Stimulated activated CD8-positive, alpha-beta memory T cell treated with anti-CD3 and anti-CD28 coated beads, Interleukin-12 subunit alpha, Interleukin-12 subunit beta, amount 100 ng/mL, for 4 hours (primary cell): ENCODE measurements at places on chromosomes 7 and 10.

DNA sequence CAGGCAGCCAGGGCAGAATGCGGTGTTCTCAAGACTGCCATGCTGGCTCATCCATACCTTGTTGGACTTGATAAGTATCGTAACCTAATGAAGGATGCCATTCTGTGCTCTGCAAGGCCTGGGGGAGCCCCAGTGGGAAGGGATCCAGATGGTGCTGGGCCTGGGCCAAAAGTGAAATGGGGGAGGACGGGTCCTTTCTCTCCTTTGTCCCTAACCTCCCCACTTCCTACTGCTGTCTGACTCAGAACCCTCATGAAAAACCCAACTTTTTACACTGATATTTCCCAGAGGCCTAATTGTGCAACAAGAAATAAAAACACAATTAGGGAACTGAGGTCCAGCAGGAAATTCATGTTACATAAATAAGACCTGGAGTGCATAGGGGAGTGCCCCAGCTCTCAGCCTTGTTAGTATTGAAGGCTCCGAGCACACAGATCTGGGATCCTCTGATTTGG lies 193.7 kb upstream of the SVIL start:
- DNase-seq = no peak

DNA sequence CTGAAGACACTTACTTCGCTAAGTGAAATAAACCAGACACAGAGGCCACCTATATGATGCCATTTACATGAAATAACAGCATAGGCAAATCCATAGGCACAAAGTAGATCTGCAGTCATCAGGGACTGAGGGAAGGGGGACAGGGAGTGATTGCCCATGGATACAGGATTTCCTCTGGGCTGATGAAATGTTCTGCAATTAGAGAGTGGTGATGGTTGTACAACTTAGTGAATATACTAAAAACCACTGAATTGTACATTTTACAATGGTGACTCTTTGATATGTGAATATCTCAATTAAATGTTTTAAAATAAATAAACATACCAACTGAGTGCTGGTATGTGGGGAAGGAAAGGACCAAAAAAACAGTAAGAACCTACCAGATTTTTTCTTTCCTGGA lies 20.4 kb downstream of the PPA1 start:
- no peak for DNase-seq

DNA sequence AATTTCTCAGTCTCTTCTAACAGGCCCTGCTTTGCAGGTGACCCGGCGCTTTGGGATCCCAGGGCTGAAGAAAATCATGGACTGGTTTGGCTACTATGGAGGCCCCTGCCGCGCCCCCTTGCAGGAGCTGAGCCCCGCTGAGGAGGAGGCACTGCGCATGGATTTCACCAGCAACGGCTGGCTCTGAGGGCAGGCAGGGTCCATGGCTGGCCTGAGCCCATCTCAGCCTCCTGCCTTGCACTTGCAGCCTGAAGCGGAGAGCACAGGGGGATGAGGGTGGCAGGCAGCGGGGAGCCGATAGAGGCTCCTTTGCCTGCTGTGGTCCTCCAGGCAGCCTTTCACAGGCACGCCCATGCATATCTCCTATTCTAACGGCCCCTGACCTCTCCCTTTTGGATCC lies 21.8 kb downstream of the MORN4 start:
- no peak for DNase-seq

- no peak for DNase-seq
Observed at GRCh38 chr10:99057936-99058690, 177.5 kb downstream of the HPSE2 start.

GRCh38 chr10:130806426-130806825 lies 505.1 kb downstream of the TCERG1L start:
- DNase-seq = no peak

- DNase-seq = no peak
Observed at GRCh38 chr10:17790651-17791050, 18.5 kb upstream of the MRC1 start.

GRCh38 chr10:16779384-16779915 lies 37.8 kb downstream of the RSU1 start:
- peak; percentile 19 for DNase-seq

GRCh38 chr10:96367470-96367869 lies 8.7 kb upstream of the OPALIN start:
- DNase-seq = no peak

DNA sequence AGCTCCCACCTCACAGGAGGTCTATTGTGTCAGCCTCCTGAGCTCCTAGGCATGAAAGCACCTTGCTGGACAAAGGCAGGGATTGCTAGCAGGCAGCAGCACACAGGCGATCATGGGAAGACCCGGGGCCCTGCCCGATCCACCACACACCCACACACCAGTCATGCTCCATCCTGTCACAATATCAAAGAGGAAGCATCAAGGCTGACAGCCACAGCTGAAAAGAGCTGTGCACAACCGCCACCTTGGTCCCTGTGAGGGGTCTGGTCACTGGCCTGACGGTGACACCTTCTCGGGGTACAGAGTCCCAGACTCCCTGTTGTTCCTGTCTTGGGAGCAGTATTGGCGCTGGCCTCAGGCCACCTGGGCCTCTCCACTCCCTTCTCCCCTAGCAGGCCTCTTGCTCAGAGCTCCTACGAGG lies 89.7 kb upstream of the RET start:
- DNase-seq = no peak

- no peak for DNase-seq
Observed at GRCh38 chr10:131963811-131964210, 17.9 kb downstream of the BNIP3 start.

DNA sequence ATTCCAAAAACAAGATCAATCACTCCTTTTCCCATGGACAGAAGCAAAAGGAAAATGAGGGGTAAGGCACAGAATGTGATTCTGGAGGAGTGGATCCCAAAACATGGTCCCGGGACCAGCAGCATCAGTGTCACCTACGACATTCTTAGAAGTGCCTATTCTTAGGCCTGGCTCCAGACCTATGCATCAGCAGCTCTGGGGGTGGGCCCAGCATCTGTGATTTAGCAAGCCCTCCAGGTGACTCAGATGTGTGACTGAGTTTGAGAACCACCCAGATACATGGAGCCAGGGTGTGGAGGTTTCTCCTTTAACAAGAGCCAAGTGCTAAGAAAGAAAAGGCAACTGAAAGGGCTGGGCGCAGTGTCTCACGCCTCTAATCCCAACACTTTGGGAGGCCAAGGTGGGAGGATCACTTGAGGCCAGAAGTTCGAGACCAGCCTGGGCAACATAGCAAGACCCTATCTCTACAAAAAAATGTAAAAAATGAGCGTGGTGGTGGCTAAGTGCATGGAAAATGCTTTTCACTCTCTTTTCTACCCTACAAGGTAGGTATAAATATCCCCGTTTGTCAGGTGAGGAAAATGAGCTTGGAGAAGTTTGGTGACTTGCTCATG lies 17.1 kb upstream of the ARPC1A start:
- DNase-seq = no peak

DNA sequence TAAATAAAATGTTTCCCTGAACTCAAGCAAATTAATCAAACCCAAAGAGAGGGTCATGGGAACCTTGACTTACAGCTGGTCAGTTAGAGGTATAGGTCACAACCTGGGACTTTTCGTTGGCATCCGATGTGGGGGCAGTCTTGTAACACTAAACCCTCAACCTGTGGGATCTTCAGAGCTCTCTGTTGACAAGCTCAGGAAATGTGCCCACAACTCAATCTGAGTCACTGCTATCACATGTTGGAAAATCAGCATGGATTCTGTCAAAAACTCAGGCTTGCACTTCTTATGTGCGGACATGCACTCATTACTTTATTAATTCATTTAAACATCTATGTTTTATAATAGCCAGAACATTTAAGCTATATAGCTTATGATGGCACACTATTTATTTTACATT lies 424.6 kb upstream of the SORCS1 start:
- DNase-seq = no peak

DNA sequence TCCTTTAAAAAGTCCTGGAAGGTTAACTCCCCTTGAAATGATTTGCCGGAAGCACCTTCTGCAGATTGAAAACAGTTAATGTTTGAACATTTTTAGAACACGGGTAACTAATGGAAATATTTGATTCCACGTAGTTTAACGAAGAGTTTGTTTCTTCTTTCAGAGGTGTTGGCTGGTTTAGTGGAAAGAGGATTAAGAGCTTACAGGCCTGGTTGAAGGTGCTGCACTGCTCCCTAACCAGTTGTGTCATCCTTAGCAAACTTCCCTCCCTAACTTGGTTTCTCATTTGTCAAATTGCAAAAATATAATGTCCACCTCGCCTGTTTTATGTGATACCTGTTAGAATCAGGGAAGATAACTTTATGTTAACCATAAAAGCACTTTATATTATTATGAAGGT lies 243.0 kb upstream of the FZD8 start:
- DNase-seq = no peak

GRCh38 chr10:2111965-2112364 lies 374.6 kb upstream of the ADARB2 start:
- no peak for DNase-seq

GRCh38 chr10:91909117-91909677 lies at the start of gene FGFBP3:
Gene FGFBP3 (minus strand): TSS chr10:91909486. CDS start chr10:91908969, 517 bp downstream.
- DNase-seq = no peak

GRCh38 chr7:128014811-128015210 lies 16.4 kb downstream of the LRRC4 start:
- no peak for DNase-seq

DNA sequence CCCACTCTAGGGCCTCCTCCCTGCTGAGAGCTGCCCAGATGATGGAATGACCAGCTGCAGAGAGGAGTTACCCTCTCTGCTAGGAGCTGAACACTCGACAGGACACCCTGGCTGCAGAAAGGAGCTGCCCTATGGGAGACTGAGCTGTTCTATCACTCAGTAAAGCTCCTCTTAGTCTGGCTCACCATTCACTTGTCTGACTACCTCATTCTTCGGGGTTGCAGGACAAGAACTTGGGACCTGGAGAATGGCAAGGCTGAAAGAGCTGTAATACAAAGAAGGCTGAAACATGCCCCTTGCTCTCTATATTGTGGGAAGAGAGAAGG lies 30.5 kb downstream of the CRTAC1 start:
- DNase-seq = no peak

- no peak for DNase-seq
Observed at GRCh38 chr10:77185696-77186095, 451.9 kb downstream of the KCNMA1 start.

- DNase-seq = no peak
Observed at GRCh38 chr7:157877298-157878090, 540.7 kb downstream of the DNAJB6 start.

GRCh38 chr10:86357041-86357440 lies 9.6 kb downstream of the GRID1 start:
- DNase-seq = no peak

DNA sequence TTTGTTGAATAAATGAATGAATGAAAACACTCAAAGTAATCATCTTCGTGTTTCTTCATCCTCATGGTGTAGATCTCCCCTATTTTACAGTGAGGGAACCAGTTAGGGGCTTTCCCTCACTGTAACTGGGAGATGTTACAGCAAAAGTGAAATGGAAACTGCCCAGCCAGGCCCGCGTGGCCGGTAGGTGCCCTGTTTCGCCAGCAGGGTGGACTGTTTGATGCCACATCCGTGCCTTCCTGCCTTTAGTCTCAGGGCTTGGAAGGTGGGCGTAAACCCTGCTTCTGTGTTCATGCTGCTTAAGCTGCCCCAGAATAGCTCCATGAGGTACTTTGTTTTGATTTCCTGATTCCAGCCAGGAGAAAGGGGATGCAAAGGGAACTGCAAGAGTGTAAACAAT lies 268.8 kb downstream of the PLXNA4 start:
- no peak for DNase-seq

DNA sequence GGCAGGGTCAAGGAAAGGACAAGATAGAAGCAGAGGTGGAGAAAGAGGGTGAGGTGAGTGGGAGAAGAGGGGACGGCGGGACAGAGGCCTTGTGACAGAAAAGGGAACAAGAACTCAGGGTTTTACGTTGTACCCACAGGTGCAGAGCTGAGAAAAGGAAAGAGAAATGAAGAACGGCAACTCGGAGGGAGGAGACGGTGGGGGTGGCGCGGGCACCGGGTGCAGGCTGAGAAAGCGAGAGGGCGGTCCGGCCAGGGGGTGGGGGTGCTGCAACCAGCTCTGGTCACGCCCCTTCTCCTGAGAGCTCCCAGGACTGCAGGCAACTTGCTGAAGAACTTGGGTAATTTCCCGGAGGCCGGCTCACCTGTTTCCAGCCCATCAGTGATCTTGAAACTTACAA lies 65.3 kb downstream of the CARD11 start:
- DNase-seq = peak; percentile 71

- DNase-seq = no peak
Observed at GRCh38 chr10:46301056-46301645, 14.4 kb downstream of the ANTXRL start.

DNA sequence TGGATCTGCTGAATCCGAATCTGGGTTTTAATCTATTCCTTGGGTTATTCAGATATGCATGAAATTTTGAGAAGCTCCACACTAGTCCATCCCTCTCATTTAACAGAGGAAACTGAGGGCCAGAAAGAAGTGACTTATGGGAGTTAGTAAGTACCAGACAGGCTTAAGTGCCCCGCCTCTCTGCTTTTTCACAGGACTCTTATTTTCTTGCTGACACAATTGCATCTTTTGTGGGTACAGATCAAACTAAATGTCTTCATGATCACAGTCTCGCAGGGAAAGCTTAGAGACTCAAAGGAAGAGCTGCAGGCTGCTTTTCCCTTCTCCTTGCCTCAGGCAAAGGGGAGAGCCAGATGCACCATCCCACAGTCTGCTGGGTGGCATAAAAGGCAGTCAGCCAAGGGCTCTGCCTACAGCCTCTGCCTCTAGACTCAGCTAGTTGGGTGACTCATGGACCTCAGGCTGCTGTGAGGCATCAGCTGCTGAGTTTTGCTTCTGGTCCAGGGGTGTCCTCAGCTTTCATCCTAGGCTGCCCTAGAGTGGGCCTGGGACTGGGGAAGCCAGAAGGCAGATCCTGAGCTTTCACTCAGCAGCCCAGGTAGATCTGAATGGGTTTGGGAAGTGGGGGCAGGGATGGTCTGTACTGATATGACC lies 11.6 kb downstream of the GOLGA7B start:
- DNase-seq = no peak

DNA sequence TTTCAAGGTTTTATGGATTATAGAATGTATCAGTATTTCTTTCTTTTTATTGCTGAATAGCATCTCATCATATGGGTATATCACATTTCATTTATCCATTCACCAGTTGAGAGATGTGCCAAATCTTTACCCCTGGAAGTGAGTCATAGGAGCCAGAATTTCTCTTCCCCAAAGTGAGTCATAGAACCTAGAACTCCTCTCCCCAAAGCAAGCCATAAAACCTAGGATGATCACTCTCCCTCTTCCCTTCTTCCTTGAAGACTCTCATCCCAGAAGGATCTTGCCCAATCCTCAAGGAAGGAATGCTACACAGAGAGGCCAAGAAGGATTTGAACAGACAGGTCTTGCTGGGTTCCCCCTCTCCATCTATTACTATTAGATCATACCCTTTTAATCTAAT lies 199.9 kb downstream of the EVX1 start:
- no peak for DNase-seq

DNA sequence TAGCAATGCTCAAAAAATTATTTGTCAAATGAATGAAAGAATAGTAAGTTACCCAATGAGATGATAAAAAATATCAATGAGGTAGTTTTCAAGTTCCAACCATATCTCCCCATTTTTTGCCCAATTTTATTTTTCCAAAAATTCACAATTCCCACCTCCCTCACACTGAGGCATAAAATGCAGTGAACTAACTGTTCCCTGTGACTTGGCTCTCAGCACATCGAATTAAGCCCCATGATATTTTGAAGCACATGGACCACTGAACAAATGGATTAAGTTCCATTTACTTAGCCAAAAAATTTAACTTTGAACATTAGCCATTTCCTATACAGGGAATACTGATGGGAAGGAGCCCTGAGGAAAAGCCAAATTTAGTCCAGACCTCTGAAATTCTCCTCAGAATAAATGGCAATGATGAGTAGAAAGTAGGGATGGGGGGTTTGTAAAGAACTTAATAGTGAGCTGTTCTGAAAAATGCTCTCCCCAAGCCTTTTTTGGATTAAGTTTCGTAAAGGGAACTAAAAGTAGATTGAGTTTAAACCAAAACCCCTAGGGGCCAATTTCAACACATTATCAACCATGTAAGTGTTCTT lies 166.3 kb upstream of the GRM3 start:
- DNase-seq = no peak
